ENCODE measurements at places on chromosomes 2 and 18. TPM values are rescaled to one million over a fixed set of nuclear protein-coding genes. Genes with fewer than 3 reads are reported as not detected.

- no peak for DNase-seq
These were observed 22.5 kb downstream of the C1QL2 start for GRCh38 chr2:119136093-119136492.

GRCh38 chr18:3213300-3214059, 6.3 kb downstream of the MYOM1 start:
- DNase-seq: no peak

BMP10 gene
- total RNA-seq: not detected

UGT1A4 gene
- total RNA-seq: 2.9 TPM

SERPINB4 gene
- 309 TPM for total RNA-seq
